Urinary bladder (tissue), 4 donors: ENCODE measurements at places on chromosomes 11 and 22. TPM values are rescaled to one million over a fixed set of nuclear protein-coding genes. Genes with fewer than 3 reads are reported as not detected.

LINC01488 gene
- 0.05 TPM for polyA plus RNA-seq

PKDREJ gene
- polyA plus RNA-seq: 0.14 TPM

CASP12 gene
- 0.95 TPM for polyA plus RNA-seq

TRIM51 gene
- not detected for polyA plus RNA-seq

KRTAP5-11 gene
- not detected for polyA plus RNA-seq

RASGRP2 gene
- 46.1 TPM for polyA plus RNA-seq

FGF4 gene
- not detected for polyA plus RNA-seq

ANKRD42 gene
- 9.6 TPM for polyA plus RNA-seq

LRRC56 gene
- 0.96 TPM for polyA plus RNA-seq

FGF19 gene
- not detected for polyA plus RNA-seq

BDNF gene
- 2.4 TPM for polyA plus RNA-seq

C11orf97 gene
- not detected for polyA plus RNA-seq

PHOX2A gene
- 1.1 TPM for polyA plus RNA-seq

GP1BB gene
- 2.2 TPM for polyA plus RNA-seq

KCNK4 gene
- 0.13 TPM for polyA plus RNA-seq

VPREB1 gene
- not detected for polyA plus RNA-seq
